ENCODE measurements at places on chromosomes 2 and 18. TPM values are rescaled to one million over a fixed set of nuclear protein-coding genes. Genes with fewer than 3 reads are reported as not detected.

DNA sequence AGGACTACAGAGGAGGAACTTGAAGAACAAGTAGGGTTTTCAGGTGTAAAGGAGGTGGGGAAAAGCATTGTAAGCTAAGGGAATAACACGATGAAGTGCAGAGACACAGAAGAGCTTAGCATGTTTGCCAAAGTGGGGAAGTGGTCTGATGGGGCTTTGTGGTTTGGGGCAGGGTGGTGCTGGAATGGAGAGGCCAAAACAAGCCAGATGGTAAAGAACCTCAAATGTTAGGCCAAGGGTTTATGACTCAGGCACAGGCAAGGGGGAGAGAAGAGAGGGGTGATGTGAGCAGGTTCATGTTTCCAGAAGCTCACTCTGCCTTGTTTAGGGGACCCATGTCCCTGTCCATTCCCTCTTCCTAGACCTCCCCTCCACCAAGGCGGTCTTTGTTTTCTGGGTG is 104.5 kb upstream of the YWHAQ start:
- DNase-seq, result no peak

DNA sequence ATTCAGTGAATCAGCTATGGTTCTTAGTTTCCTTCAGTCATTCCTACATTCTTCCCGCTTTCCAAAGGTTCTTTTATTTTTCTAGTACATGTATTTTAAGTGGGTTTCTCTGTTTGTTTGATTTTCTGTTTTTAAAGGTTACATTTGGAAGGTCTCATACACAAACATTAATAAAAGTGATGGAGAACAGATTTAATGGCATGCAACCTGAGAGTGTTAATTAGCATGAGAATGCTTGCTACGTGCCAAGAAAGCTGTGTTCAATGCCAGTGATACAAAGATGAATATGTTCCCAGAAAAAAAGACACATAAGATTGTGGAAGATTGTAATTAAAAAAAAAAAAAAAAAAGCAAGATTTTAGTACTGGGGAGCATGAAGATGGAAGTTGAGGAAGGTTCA is 61.8 kb upstream of the CDC42EP3 start:
- no peak for DNase-seq

- no peak for DNase-seq
Measured at GRCh38 chr2:74201196-74201595, 2.8 kb downstream of the MTHFD2 start.

The TGFA gene
- total RNA-seq, result 0.26 TPM

The HOXD4 gene
- total RNA-seq, result not detected

The GALNT3 gene
- total RNA-seq, result 0.13 TPM

- no peak for DNase-seq
Measured at GRCh38 chr2:25546852-25547251, 126.5 kb downstream of the DTNB start.

DNA sequence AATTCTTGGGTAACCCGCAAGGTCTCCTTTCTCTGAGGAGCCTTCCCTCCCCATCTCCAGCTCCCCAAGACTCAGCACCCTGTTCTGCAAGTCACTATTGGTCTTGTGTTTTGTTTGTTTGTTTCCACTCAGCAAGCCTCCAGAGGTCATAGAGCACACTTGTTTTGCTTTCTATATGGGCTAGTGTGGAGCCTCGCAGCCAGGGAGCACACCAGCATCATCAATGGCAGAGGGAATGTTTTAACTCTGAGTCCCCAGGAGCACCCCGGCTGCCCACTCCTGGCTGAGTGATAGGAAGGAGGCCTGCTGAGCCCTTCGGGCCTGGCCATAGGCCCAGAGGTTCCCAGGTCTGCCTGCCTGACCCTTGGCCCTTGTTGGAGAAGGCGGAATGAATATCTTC is 36.6 kb downstream of the GLI2 start:
- DNase-seq, result no peak

DNA sequence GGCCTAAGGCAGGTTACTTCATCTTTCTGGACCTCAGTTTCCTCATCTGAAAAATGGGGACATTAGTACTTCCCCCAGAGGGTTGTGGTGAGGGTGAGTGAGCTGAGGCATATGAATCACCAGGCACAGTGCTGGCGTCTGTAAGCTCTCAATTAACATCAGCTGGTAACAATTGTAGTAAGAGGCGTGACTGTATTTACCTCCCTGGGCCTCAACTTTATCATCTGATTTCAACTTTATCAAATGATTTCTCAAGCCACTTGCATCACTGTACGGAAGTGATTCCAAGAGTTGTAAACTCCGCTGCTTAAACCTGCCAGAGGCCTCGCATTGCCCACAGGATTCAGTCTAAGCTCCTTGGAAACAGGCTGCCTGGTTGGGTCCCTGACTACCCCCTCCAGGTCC is 53.6 kb upstream of the PKDCC start:
- no peak for DNase-seq

DNA sequence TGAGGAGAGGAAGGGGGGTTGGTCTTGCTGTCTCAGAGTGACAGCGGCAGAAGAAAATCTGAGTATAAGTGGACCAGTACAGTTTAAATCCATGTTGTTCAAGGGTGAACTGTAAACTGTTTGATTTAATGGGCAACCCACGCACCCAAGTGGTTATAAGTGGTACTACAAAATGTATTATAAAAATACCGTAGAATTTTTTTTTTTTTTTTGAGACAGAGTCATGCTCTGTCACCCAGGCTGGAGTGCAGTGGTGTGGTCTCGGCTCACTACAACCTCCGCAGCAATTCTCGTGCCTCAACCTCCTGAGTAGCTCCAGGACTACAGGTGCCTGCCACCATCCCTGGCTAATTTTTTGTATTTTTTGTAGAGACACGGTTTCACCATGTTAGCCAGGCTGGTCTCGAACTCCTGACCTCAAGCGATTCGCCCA is 2.1 kb upstream of the CHCHD5 start:
- peak; percentile 29 for DNase-seq

DNA sequence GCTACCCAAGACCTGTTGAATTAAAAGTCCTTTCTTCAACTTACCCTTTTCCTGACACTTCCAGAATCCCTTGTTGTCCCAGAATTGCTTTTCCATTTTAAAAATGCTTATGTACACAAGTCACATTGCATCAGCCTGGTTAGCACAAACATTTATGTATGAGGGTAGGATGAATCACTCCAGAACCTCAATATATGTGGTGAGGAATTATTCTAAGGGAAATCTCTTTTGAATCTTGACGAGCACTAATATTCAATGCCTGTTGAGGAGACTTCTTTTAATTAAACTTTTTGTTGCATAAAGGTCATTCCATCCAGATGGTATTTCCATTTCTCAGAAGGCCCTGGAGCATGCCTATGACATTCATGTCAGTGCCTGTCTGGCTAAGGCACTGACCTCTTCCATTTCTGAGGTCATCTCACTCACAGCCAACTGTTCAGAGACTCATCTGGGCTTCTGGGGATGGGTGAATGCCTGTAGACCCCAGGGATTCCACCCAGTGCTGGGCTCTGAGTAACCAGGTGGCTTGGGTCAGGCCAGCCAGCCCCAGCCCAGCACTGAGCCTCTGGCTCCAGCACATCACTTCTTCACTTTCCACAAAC is 28.2 kb downstream of the ACMSD start:
- DNase-seq, result no peak

GRCh38 chr2:171159372-171160118 is 1.1 kb downstream of the TLK1 start:
- DNase-seq, result peak; percentile 44

DNA sequence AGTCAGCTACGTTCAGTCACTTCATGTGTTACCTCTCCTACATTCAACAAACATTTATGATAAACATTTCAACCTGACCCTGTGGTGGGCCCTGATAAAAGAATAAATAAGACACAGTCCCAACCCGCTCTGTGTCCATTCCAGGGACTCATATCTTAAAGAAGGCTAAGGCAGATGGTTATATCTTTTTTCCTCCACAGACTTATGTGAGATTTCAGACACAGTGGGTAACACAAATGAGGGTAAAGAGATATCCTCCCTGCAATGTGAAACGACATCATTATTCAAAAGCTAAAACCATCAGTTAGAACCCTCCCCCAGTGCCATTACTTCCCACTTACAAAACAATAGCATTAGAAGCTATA is 11.1 kb upstream of the HNRNPLL start:
- no peak for DNase-seq

DNA sequence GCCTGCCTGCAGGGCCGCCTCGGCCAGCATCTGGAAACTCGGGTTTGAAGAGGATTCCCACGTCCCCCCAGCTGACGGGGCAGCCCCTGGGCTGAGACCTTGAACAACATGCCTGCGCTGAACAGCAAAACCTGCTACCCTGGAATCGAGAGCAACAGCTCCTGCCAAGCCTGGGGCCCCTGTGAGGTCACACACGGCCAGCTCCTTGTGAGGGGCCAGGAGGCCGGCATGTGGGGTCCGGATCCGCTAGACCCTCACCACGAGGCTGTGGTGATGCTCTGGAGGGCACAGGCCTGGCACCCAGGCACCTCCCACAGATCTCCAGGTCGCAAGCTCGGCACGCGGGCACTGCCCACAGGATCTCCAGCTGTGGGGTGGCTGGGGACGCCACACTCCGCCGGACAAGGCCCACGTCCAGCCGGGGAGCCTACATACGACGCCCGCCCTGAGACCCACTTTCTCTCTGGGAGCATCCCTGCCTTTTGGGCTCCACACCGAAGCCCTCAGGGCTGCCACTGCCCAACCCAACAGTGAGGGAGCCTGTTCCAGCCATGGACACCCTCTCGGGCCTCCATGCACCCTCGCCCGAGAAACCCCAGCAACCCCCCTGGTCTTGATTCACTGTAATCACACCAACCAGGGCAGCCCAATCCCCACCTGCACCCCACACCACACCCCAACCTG is 34.1 kb downstream of the SLC66A2 start:
- DNase-seq, result no peak

The MXD1 gene
- 6.1 TPM for total RNA-seq

DNA sequence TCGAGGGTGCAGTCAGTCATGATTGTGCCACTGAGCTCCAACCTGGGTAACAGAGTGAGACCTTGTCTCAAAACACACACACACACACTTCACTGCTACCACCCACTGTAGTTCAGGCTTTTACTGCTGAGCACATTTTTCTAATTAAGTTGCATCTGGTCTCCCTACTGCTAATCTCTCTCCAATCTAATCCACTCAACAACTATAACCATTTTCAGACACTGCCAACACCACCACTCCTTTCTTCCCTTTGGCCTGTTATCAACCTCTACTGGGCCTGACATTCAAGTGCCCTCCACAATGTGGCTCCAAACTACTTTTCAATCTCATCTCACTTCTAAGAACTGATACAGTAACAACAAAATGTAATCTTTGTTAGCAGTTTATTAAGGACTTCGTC is 44.8 kb downstream of the RMP24 start:
- DNase-seq, result no peak

The LRRC30 gene
- not detected for total RNA-seq

The TCF7L1 gene
- total RNA-seq, result 3.5 TPM

GRCh38 chr2:118975133-118975532 is 33.1 kb downstream of the MARCO start:
- DNase-seq, result no peak

GRCh38 chr2:18603854-18604530 is 14.6 kb upstream of the NT5C1B start:
- no peak for DNase-seq

The CXCR1 gene
- not detected for total RNA-seq

GRCh38 chr2:127573771-127574170 is 38.3 kb downstream of the MYO7B start:
- no peak for DNase-seq

The DLGAP1 gene
- 0.04 TPM for total RNA-seq

- DNase-seq, result no peak
Measured at GRCh38 chr18:64785686-64786085, 636.8 kb upstream of the LINC00305 start.

All from pulmonary artery endothelial cell (primary cell).